ENCODE measurements at places on chromosomes 3 and 15.

GRCh38 chr3:104553121-104553520 lies 813.6 kb upstream of the ALCAM start:
- DNase-seq, result no peak

DNA sequence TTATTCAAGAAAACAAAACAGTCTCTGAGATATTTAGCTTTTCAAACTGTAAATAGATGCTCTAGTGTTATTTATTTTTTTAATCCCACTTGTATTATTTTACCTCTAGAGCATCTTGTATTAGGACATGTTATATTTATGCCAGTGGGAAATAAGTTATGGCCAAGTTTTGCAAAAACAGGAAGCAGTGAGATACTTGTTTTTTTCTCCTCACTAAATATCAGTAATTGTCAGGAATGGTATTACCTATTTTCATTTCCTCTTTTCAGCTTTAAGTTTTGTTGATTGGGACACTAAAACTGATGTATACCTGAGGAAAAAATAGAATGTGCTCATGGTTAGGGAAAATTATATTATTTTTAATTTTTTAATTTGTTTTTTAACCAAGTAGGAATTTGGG lies 8.6 kb upstream of the IL20RB start:
- DNase-seq, result no peak

DNA sequence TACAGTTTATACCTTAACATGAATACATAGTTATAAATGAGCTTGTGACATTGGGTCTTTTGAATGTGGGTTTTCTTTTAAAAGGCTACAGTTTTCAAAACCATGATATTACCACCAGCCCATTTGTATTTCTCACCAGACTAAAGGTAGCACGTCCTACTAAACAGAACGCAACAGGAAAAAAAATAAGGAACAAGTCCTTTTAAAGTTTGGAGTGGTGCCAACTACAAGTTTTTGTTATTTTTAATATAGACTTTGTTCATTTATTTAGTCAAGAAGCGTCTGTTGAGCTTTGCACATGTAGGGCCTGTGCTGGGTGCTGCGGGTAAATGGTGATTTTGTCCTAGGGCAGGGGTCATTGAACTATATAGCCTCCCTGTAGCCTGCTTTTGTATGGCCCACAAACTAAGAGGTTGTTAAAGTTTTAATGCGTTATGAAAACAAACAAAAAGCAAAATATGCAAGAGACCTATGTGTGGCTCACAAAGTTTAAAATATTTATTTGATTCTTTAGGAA lies 164.4 kb downstream of the GHSR start:
- DNase-seq, result no peak

GRCh38 chr3:179488213-179488612 lies 36.9 kb upstream of the GNB4 start:
- no peak for DNase-seq

DNA sequence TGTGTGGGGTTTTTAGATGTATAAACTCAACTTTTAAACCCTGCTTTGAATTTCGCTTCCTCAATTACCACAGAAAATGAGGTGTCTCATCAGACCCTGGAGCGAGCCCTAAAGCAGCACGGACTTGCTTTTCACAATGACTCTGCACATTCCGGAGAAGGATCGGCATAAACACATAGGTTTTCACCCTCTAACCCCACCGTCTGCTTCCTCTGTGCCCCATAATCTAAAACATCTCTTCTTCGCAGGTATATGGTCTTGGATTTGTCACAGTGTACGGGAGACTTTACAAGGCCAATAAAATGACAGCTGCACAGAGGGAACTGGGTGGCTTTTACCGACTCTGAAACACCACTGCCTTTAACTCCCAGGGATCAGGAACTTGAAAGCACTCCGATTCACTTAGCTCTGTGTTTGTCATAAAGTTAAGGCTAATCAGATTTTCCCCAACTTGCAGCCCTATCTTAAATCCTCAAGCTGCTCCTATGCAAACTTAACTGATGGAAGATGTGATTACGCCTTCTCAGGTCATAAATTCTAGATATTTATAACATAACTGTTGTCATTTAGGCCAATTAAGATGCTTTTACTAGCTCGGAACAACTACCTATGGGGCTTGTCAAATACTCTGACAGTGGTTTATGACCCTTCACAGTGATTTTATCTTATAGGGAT lies 133.4 kb upstream of the WNT5A start:
- no peak for DNase-seq

DNA sequence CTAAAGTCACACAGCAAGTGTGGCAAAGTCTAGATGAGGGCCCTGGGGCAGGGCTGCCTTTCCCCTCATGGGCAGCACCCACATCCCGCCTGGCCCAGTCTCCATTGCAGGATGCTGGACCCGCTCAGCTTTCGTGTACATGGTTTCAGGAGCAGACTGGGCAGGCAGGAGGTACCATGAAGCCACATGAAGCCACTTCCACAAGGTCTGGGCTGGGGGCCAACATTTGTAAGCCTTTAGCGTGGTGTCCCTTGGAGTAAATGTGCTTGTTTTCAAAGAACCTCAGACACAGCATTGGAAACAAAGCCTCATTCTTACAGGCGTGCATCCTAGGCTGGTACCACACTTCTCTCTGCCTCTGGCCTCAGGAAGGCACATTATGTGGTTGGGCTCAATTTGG lies 34.5 kb downstream of the UMPS start:
- no peak for DNase-seq

DNA sequence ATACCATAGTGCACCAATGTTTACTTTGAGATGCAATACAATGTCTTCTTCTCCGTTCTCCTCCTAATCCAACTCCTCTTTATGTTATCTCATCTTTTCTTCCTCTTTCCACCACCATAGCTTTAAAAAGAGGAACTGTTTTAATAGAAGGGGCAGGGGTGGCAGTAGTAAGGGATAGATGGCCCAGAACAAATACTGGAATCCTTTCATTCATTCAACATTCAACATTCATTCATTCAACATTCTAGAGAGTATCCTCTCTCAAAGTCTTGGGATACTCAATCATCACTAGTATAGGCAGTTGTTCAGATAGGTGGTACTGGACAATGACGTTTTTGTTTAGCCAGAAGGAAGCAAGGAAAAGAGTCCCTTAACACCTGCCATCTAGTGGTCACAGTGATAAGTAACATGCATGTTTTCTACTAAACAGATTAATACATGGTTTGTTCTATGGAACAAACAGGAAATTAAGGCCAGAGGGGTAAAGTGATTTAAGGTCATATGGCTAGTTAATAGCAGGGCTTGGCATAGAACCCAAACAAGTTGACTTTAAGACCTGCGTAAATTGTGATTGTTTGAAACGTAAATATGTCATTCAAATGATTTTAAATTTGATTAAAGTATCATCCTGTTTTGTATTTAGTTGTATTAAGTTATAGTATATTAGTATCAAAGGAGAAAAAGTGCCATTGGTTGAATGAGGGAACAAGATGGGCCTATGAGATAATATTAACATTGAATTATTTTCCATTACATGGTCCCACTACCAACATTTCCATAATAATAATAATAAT lies 26.9 kb upstream of the EHHADH start:
- peak; percentile 69 for DNase-seq
